ENCODE measurements at places on chromosomes 7 and 10.

DNA sequence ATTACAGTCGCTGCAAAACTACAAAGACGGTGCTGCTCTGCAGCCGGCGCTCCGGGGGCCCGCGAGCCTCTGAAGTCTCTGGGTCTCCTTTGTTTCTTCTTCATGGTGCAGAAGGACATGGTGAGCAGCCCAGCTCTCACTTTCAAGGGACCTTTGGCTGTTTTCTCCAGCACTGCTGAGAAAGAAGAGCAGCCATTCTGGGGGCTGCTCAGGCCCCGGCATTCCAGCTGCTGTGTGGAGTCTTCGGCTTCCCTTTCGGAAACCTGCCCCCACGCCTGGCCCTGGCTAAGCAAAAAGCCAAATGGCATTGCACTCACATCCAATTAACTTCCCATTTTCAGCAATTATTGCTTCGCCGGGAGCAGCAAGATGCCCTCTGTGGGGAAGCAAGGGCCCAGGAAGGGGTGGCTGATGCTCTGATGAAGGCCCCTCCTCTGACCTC lies 555.7 kb downstream of the PTPRN2 start:
- no peak for DNase-seq

- peak; percentile 93 for DNase-seq
Measured at GRCh38 chr10:113131613-113132261, 181.7 kb downstream of the TCF7L2 start.

GRCh38 chr7:102029616-102030015 lies 212.2 kb downstream of the CUX1 start:
- DNase-seq = no peak

GRCh38 chr10:12590675-12591659 lies 241.6 kb downstream of the CAMK1D start:
- no peak for DNase-seq

All from fibroblast of skin of right biceps (primary cell).